CD4-positive, alpha-beta T cell treated with Interleukin-15 for 1 hour (primary cell): ENCODE measurements at places on chromosomes 13 and 19.

GRCh38 chr19:14496029-14496833 is at the start of gene GIPC1:
GIPC1 (minus strand) TSS chr19:14496127; CDS start chr19:14482976, 13,151 bp downstream.
- DNase-seq, result peak; percentile 80

DNA sequence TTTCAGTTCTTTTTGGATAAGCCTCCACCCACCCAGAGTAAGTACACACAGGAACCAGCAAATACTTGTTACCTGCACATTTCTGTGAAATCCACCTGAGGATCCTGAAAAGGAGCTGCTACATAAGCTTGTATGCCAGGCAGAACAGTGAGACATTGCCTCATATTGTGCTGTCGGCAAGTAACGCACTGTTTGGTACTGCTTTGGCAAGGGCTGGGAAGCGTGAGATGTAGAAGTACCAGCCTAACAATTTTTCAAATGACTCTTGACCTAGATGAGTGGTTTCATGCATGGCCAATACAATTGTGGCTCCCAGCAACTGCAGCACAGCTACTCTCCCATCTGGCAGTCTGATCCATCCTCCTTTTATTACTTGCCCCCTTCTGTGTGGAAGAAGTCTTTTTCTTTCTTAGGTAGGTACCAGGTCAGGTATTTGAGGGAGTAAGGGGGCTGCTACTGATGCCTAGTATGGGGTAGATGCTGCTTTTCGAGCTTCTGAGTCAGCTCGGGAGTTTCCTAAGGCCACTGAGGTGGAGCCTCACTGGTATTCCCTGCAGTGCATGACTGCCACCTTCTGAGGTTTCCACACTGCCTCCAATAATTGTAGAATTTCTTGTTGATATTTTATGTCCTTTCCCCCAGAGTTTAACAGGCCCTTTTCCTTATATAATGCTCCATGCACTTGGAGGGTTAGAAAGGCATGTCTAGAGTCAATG is 52.2 kb downstream of the ZNF737 start:
- DNase-seq, result no peak

DNA sequence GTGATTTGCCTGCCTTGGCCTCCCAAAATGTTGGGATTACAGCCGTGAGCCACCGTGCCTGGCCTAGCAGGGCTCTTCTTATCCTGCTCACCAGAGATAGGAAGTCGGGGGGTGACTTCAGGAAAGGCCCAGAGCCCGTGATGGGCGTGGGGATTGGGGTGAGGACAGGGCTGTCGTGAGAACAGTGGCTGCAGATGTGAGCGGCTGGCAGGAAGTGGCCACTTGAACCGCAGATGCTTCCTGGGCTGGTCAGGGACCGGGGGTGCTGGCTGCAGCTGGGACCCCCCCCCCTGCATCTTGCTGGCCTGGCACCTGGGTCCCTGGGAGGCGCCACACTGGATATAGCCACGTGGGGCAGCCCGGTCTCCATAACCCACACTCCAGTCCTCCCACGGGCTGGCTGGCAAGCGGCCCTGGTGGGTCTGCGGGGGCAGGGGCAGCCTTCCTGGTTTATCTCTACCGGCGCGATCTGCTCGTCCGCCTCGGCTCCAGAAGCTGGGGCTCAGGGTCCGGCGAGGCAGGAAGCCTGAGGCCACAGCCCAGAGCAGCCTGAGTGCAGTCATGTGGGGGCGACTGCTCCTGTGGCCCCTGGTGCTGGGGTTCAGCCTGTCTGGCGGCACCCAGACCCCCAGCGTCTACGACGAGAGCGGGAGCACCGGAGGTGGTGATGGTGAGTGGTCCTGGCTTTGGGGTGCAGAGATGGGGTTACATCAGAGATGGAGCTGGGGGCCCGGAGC is at the start of gene F2RL3:
Gene F2RL3, plus strand, starts transcription at position 371 of the 737 bp plus-strand sequence. Its CDS starts 191 bp downstream, at position 562.
- DNase-seq, result no peak

DNA sequence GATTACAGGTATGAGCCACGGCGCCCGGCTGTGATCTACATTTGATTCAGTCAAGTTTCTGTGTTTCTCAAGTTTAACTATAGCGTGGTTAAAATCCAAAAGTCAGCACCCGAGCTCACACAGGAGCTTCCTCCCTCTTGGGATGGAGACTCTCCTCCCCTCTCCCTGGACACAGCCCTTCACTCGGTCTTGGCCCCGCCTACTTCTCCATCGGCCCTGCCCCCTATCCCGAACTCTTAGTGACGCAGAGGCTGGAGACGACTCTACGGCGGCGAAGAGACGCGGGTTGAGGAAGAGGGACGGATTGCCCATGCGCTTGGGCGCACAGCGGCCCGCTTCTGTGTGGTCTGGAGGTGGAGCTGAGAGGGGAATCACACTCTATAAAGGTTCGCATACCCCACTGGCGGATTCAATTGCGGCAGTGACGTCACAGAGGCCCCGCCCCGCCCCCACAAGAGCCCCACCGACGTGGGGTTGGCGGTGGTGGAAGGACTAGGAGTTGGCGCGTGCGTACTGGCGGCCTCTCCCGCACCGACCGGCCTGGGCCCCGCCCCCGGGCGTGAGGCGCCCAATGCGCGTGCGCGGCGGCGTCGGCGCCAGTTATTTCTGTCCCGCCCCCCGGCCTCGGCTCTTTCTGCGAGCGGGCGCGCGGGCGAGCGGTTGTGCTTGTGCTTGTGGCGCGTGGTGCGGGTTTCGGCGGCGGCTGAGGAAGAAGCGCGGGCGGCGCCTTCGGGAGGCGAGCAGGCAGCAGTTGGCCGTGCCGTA is at the start of gene TRIM28:
Gene TRIM28, plus strand, starts transcription at position 239 of the 765 bp plus-strand sequence. CDS start 694 bp downstream, outside the sequence.
- peak; percentile 100 for DNase-seq
